Right renal pelvis (tissue), 4 donors: ENCODE measurements at places on chromosomes 4 and X. TPM values are rescaled to one million over a fixed set of nuclear protein-coding genes. Genes with fewer than 3 reads are reported as not detected.

DNA sequence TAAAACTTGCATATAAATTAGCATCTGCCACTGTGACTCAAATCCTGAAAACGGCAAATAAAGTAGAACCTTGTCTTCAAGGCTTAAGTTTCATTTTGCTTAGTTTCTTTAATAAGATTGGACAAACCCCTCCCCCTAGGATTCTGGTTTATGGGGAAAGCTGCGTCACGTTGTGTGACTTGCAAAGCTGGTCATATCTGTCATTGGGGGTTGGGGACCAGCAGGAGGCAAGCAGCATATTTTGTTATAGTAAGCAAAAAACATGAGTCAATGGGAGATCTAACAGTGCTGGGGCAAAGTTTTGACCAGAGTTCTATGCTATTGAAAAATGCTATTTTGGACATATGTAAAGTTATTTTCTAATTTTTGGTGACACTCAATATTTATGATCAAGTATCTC, 407.3 kb downstream of the PCDH18 start:
- no peak for DNase-seq

The SH3D19 gene
- polyA plus RNA-seq, result 27.5 TPM

DNA sequence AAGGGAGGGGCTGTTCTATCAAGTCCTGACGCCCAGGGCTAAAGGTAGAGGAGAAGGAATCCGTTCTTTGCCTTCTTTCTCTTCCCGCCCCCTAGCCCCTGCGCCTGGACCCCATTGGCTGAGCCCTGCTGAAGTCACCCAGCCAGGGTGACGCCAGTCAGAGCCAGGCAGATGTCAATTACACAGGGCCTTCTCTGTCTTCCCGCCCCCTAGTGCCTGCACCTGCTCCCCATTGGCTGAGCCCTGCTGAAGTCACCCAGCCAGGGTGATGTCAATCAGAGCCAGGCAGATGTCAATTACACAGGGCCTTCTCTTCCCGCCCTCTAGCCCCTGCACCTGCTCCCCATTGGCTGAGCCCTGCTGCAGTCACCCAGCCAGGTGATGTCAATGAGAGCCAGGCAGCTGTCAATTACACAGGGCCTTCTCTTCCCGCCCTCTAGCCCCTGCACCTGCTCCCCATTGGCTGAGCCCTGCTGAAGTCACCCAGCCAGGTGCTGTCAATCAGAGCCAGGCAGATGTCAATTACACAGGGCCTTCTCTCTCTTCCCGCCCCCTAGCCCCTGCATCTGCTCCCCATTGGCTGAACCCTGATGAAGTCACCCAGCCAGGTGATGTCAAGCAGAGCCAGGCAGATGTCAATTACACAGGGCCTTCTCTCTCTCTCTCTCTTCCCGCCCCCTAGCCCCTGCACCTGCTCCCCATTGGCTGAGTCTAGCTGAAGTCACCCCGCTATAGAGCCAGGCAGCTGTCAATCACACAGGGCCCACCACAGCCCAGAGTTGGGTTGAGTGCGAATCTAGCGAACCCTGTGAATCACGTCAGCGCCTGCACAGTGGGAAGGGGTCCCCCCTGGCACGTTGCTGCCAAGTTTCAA, 46.4 kb downstream of the ASMT start:
- no peak for DNase-seq

- DNase-seq, result no peak
Observed at GRCh38 chrX:15601932-15602331, 1.2 kb upstream of the ACE2 start.

The CASP3 gene
- 38.0 TPM for polyA plus RNA-seq

DNA sequence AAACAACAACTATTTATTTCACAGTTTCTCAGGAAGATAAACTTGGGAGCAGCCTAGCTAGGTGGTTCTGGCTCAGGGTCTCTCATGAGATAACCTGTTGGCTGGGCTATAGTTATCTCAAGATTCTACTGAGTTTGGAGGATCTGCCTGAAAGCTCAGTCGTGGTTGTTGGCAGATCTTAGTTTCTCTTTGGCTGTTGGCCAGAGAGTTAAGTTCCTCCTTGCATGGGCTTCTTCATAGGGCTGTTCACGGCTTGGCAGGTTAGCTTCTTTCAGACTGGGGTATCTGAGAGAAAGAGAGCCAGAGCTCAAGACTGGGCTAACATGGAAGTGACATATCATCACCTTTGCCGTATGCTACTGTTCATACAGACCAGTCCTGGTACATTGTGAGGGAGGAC, 28.7 kb downstream of the SEC24B start:
- no peak for DNase-seq

DNA sequence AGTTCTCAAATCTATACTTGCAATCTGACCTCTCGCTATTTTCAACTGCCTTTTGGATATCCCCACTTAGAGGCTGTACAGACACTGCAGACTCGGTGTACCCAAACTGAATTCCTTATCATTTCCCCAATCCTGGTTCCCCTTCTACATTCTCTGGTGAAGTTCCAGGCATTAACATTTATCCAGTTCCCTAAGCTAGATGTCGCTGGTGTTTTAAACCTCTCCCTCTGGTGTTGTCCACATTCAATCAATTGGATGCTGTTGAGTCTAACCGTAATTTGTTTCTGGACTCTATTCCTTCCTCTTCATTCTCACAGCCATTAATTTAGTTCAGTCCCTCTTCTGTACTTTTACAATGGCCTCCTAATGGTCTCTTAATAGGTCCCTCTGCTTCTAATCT, 7.2 kb upstream of the STK26 start:
- no peak for DNase-seq

DNA sequence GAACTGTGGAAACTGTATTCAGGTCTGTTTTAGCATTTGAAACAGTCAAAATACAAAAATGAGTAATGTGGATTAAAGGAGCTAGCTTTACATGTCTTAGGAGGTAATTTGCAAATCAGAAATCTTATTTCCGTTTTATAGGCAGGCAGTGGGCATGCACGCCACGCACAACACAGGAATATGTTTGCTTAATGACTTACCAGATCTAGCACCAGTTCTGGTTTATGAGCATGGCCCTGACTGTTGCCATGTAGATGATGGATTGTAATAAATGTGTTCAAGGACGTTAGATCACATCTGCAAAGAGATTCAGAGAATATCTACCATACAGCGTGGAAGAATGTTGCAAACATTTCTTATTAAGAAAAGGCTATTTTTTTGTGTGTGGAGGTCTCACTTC, 344.5 kb upstream of the NR3C2 start:
- DNase-seq, result no peak

The PPP2R2C gene
- 0.40 TPM for polyA plus RNA-seq

GRCh38 chr4:15961781-15962510, 1.0 kb downstream of the FGFBP2 start:
- no peak for DNase-seq

The SRPX gene
- polyA plus RNA-seq, result 19.8 TPM

The NAA11 gene
- polyA plus RNA-seq, result not detected

- no peak for DNase-seq
Observed at GRCh38 chr4:103054030-103054429, 22.5 kb downstream of the SLC9B2 start.

DNA sequence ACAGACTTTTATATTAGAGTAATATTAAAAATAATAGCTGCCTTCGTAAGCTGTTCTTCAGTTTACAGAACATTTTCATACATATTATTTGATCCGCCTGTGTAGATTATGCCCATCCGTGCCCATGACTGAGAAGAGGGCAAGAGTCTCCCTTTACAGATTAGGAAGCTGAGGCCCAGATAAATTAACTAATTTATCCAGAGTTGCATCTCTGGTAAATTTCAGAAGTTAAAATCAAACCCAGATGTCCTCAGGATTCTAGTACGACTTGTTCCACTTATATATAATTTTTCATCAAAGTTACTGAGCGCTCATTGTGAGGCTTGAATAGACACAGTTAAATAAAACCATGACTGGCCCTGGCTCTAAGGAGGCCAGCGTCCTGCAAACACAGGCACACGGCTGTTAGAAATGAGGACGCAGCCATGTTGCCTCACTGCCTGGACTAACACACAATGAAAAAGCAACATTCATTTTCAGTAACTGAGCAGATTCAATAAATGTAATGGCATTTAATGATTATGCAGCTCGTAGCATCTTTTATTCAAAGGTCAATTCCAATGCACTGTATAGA, 148.0 kb downstream of the TENM3 start:
- no peak for DNase-seq

GRCh38 chr4:186943411-186943810, 219.8 kb upstream of the FAT1 start:
- no peak for DNase-seq

GRCh38 chr4:20629186-20630106, 70.8 kb upstream of the PACRGL start:
- DNase-seq, result no peak

DNA sequence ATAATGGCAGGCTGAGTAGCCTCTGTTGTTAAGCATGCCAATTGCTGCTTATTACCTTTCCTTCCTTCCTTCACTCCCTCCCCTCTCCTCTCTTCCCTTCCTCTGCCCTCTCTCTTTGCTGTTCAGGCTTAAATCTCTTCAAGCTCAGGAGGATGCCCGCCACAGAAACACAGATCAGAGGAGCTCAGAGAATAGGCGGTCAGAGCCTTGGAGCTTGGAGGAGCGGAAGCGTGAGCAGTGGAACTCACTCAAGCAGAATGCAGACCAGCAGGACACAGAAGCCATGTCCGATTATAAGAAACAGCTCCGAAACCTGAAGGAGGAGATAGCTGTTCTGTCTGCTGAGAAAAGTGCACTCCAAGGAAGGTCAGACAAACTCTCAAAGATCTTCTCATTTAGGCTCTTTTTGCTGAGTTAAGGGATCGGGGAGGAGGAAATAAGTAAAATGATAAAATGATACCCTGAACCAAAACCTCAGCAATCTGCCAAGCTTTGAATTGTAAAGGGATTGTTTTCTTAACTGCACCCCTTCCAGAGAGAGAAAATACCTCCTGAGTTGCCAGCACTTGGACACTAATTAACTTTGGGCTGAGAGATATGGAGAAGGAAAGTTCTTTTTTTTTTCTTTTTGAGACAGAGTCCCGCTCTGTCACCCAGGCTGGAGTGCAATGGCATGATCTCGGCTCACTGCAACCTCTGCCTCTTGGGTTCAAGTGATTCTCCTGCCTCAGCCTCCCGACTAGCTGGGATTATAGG, 20.9 kb downstream of the SPATA18 start:
- DNase-seq, result no peak
